ENCODE measurements at places on chromosomes 3 and 15.

- DNase-seq: no peak
These were observed 26.3 kb upstream of the PRR23E start for GRCh38 chr3:127166501-127167065.

DNA sequence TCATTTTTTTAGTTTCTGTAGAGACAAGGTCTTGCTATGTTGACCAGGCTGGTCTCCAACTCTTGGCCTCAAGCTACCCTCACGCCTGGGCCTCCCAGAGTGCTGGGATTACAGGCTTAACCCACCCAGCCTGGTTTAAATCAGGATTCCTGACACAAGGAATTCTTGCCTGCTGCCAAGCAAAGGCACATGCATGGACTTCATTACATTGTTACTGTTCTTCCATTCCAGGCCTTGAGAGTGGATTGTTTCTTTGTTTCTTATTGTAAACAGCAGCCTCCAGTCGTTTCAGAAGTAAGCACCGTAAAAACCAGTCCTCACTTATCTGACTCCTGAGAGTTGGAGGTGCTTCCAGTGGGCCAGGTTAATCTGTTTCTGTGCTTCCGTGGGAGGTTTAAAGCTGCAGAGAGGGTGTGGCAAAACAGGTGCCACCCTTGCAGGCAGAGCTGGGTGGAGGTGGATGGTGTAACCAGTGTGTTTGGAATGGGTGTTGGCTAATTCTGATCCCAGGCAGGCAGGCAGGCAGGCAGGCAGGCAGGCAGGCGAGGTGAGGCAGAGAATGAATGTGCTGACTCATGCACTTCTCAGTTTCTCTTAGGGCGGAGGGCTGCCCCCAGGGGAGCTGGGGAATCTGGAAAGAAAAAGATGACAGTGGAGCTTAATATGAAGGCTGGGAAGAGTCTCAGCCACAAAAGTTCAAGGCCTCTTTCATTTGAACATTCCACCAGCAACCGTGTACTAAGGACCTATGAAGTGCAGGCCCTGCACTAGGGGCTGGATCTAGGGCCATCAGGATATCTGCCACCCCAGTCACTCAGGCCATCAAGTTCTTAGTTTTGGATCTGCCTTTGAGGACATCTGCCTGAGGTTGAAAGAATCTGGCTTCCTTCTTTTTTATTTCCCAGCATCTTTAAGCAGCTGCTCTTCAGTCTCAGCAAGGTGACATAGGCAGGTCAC lies 37.0 kb upstream of the CDCP1 start:
- DNase-seq: no peak

GRCh38 chr3:57661404-57661803 lies 31.5 kb downstream of the DENND6A start:
- no peak for DNase-seq

GRCh38 chr3:115062412-115062956 lies 84.6 kb downstream of the ZBTB20 start:
- DNase-seq: no peak

GRCh38 chr3:111582120-111582474 lies 13.0 kb downstream of the ZBED2 start:
- DNase-seq: no peak

DNA sequence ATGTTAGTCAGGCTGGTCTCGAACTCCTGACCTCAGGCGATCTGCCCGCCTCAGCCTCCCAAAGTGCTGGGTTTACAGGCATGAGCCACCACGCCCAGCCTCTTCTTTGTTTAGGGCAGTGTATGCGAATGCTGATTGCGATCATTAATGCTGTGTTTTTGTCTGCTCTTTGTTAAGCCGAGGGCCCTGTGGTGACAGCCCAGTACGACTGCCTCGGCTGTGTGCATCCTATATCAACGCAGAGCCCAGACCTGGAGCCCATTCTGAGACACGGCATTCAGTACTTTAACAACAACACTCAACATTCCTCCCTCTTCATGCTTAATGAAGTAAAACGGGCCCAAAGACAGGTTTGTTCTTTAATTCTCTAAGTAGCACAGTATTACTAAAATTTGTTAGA lies 7.8 kb downstream of the KNG1 start:
- no peak for DNase-seq

DNA sequence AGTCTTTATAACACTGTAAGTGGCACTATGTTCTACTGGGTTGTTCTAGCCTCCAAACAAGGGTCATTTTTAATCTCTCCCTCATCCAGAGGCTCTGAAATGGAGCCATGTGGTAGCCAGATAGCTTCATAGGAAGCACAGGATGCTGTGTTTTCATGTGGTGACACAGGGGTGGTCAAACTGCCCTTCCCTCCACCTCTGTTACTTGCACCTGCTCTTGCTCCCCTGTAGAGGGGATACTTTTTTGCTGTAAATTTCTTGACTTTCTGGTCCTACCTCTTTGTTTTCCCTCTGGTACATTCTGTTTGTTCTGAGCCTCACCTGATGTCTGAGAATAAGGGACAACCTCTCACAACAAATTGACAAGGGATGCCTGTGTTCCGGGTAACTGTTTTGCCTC lies 76.8 kb downstream of the EPHB1 start:
- no peak for DNase-seq

DNA sequence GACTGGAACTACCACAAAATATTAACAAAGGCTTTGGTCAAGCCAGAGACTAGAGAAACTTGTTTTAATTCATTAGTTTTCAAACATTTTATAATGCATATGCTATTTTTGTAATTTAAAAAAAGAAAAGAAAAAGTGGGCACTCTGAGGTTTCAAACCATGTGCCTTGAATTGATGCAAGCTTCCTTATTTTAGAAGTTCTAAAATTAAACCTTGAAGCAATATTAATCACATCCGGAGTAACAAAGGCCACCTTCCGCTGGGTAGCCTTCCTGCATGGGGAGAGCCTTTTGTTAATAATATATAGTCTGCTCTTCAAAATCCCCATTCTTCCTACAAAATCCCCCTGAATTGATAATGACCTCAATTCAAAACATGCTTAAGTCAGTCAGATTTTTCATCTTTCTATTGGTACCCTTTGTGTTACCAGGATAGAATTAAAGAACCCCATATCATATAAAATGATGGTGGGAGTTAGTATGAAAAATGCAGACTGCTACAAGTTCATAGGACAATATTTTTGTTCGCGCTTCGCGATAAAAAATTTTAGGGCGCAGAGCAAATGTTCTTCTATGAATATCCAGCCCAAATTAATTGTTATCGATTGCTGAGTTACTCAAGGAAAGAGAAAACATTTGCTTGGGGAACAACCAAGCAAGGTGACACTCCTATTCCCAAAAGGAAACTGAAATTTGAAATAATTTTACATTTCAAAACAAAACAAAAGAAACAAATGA lies 30.6 kb downstream of the LDHAL6B start:
- no peak for DNase-seq

GRCh38 chr3:143901105-143901504 lies 52.8 kb upstream of the SLC9A9 start:
- DNase-seq: no peak

- no peak for DNase-seq
These were observed 114.4 kb upstream of the RPL32 start for GRCh38 chr3:12955651-12956315.

DNA sequence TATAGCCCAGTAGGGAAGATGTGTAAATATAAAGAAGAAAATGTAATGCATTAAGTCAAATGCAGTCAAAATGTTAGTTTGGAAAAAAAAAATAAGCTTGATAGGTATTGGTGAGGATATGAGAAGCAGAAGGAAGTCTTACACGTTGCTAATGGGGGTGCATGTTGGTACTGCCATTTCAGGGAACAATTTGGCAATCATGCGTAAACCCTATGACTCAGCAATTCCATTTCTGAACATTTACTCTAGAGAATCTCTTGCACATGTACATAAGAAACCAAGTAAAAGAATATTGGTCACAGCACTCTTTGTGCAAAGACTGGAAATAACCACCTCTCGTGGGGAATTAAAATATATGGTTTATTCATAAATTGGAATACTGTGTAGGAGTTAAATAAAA lies 35.5 kb upstream of the TIMP4 start:
- DNase-seq: no peak

- DNase-seq: no peak
These were observed 5.1 kb downstream of the RAB43 start for GRCh38 chr3:129116482-129116946.

DNA sequence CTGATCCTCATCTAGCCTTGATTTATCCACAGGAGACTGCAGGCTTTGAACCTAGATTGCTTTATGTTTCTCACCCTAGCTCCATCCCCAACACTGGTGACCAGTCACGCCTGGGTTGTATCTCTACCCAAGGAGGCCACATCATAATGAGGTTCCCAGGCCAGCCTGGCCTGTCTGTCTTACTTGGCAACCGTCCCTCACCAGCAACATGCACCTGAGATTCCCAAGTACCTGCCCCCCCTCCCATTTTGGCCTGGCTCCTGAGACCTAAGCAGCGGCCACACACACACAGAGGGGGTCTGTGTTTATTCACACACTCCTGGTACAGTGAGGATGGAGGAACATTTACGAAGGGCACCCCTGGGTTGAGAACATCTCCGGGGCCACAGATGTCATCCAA lies 2.4 kb downstream of the CAMK2N2 start:
- DNase-seq: no peak

- DNase-seq: no peak
These were observed 63.1 kb downstream of the ATP2B2 start for GRCh38 chr3:10442151-10442795.

DNA sequence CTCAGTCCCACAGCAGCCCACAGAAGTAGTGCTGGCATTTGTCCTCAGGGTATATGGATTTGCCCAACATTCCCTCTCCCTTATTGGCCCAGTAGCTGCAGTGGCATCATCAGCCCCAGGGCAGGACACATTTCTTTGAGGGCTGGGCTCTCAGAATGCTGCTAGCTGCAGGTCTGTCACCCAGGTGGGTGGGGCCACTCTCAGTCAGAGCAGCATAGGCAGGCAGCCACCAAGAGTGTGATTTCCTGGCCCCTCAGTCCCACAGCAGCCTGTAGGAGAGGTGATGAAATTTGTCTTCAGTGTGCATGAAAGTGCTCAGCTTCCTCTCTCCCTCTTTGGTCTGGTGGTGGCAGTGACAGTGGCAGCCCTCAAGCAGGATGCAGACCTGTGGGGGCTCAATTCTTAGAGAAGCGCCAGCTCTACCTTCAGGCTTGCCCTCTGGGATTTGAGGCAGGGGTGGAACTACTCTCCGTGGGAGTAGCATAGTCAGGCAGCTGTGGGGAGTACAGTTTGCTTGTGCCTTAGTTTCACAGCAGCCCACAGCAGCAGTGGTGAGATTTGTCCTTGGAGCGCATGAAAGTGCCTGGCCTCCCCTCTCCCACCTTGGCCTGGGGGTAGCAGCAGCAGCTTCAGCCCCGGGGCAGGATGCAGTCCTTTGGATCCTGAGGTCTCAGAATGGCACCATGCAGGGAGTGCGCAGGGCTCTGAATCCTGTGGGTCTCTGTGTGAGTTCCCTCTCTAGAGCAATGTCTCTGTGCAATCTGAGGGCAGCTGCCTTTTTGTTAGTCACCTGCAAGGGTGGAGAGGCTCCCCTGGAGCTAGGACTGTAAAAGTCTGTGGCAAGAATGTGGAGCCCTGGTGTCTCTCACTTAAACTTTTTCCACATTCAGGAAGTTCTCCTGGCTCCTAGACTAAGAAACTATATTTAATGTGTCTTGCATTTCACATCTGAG lies 1229.1 kb downstream of the ROBO2 start:
- DNase-seq: no peak

DNA sequence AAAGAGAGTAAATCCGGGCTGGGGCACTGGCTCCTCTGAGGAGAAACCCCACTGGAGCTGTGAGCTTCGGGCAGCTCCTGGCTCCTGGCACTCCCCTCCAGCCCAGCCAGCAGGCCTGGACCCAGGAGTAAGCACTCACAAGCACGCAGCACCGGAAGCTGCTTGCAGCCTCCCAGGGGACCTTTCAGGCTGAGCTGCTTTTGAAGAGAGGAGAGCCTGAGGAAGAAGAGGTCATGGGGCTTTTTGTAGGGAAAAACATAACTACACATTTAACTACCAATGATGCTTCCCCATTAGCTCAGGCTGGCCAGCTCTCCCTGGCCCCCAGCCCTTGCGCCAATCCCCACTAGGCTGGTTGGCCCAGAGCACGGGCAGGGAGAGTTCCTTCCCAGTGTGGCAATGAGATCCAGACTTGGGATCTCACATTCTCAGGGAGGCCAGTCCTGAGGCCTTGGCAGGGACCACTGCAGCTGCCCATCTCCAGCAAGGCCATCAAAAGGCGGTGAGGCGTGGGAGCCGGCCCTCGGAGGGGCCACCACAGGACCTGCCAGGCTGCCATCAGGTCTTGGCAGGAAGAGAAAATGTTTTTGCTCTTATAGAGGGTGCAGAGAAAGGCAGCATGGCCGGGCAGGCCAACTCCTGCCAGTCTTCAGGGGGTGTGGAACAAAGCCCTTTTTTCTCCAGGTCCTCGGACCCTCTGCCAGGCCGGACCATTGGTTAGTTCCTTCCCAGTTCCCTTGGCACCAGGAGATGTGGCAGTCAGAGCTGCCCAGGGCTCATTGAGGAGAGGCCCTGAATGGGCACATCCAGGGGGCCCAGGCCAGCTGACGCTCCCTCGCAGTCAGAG lies 41.5 kb upstream of the MFGE8 start:
- no peak for DNase-seq

DNA sequence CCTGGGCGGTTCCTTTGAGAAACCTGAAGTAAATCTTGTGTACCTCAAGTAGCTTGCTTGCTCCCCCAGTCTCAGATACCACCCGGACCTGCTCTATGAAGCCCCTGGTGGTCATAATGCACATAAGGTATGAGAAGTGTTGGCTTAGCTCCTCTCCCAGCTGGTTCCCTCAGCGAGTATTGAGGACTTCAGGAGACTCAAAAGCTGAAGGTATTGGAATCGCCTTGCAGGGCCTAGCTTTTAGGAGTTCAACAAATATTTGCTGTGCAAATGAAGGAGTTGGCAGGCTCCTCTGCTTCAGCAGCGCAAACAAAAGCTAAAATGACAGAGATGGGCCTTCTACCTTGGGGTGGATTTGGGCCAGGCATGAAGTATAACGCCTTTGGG lies 1.7 kb downstream of the CMTM8 start:
- DNase-seq: peak; percentile 66

Measured in CD4-positive, alpha-beta T cell treated with Interleukin-2 at 100 ng/mL for 4 hours (primary cell).